ENCODE measurements at places on chromosomes 11 and 22.

GRCh38 chr22:45336971-45337431 lies 27.3 kb downstream of the FAM118A start:
- DNase-seq, result no peak

DNA sequence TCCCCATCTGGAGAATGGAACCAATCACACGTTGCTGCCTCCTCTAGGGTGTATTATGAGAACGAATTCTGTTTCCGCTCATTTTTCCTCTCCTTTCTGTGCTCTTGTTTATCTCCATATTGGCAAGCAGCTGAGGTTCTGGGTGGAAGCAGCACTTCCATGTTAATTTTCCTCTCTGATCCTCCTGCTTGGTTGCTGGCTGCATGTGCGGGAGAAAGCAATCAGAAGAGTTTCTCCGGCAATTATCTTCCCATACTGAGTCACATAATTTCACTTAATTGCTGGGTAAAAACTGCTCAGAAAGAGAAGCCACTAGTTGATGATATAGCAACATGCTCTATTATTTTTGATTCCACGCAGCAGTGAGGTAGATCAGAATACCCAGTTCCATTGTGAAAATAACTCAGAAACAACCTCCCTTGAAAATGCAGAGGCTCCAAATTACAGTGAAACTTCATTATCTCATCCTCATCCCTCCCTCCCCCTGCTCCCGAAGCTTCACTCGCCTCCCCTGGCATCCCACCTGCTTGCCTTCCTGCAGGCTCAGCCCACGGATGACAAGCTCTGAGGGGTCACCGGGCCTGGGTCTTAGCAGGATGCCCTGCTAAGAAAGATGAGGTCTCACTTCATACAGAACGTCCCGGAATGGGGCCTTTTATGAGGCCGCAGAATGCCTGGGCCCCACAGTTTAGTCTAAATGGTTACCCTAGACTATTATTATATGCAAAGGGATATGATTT lies 20.4 kb downstream of the FXYD6 start:
- DNase-seq, result no peak

DNA sequence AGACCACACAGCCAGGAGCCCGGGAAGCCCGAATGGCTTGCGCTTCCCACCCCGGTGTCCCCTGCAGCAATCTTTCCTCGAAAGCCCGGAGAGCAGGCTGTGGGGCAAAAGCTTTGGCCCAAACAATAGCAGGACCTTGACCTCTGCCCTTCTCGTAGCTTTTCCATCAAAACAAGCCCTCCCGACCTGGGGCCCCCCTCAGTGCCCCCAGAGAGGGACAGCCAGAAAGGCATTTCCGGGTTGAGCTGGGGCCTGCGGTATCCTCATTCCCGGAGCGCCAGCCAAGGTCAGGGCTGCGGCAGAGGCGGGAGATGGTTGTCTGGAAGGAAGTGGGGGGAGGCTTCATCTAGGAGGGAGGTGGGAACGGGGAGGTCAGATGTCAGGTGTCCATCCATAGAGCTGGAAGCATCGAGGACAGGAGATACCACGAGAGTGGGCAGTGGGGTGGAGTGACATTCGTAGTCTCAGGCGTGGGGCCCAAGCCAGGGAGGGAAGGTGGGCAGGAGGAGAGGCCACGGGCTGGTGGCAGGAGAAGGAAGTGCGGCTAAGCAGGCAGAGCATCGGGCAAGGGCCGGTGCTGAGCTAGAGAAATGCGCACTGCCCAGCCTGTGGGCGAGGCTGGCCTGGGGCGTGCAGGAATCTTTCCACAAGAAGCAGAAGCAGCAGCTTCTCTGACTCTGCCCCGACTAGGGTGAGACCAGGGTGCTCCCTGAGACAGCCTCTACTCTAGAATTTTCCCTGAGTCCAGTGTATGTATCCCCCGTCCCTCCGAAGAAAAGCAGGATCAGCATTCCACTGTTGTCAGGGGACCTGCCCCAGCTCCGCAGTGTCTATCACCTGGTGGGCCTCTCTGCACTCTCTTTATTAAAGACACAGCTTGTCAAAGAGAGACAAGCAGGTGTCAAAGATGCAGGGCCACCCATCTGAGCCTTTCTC lies 14.3 kb downstream of the PDGFB start:
- no peak for DNase-seq

- DNase-seq, result no peak
These were observed 13.2 kb downstream of the BID start for GRCh38 chr22:17761138-17761488.

DNA sequence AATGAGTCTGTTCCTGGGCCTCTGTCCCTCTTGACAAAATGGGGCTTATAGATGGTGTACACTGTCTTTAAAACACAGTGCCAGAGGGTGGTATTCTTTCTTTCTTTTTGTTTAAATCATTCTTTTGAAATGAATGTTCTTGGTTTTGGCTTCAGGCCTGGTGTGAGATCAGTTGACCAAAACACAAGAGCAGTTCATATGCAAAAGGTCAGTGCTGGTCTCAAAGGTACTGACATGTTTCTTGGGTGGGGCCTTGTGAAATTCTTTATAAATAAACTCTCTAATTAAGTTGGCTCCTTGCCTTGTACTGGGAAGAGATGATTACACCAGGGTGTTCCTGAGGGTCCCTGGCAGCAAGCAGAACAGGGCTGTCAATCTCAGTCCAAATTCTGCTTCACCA lies 110.0 kb downstream of the FBXO7 start:
- peak; percentile 87 for DNase-seq

DNA sequence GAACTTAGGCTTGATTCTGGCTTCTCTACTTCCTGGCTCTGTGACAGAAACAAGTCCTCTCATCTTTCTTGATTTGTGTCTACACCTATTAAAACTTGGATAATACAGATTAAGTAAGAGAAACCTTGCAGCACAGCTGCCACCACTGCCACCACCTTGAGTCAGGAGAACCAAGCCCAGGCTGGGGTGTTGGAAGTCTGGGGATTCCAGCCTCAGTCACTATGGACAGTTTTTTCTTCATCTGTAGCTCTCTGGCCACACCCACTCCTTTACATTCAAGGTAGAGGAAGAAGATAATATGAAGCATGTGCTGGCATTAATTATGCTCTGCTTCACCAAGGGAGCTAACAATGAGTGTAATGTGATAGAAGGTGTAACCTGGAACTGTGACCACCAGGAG lies 75.7 kb downstream of the RELT start:
- DNase-seq, result no peak

GRCh38 chr11:2104524-2105440 lies 34.4 kb downstream of the IGF2 start:
- no peak for DNase-seq

- peak; percentile 85 for DNase-seq
These were observed 187.9 kb downstream of the ETS1 start for GRCh38 chr11:128399251-128400121.

Data from choroid plexus epithelial cell (primary cell).